NCI-H446 (cell line): ENCODE measurements at places on chromosomes 3 and 15.

DNA sequence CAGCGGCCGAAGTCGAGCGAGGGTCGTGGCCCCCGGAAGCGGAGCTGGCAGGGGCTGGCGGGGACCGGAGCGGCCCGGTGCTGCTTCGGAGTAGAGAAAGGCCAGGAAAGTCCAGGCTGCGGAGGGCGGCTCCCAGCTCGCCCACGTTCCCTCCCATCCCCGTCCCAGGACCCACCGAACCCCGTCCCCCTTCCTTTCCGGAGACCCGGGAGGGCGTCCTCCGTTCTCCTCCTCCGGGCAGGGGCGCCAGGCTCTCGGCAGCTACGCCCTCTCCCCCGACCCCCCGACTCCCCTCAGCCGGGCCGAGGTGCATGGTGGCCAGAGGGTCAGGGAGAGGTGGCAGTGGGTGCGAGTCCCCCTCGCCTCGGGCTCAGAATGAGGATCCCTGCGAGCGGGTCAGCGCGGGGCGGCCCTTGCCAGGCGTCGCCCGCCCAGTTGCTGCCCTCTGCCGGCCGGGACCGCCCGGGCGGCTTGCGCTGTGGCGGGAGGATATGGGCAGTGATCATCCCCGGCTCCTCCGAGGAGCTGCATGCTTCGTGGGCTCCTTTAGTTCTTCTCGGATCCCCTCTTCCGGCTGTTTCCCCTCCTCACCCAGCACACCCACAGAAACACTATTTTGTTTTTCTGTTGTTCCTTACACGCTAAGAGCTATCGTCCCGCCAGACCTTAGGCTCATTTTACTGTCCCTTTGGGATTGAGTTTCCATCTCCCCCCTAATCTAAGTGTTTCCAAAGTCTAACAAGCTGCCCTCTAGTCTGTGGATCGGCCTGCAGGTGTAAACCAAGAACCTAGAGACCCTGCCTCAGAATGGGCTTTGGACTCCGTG is 744 bp upstream of the ALDH1A2 start:
- no peak for DNase-seq

GRCh38 chr3:94043285-94043684 is 14.9 kb upstream of the STX19 start:
- no peak for DNase-seq

DNA sequence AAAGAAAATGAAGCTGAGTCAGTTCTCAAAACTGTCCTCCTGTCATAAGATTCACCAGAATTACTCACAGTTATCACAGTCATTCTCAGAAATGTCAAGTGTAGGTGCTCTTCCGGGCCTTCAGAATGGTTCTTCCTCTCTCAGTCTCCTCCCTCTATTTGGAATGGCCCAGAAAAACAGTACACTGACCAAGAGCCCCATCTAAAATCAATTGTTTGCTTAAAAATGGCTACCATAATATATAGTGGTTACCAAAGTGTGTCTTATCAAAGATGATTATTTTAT is 99.8 kb downstream of the MECOM start:
- DNase-seq: no peak

GRCh38 chr3:172315401-172316091 is 132.7 kb downstream of the GHSR start:
- DNase-seq: no peak

DNA sequence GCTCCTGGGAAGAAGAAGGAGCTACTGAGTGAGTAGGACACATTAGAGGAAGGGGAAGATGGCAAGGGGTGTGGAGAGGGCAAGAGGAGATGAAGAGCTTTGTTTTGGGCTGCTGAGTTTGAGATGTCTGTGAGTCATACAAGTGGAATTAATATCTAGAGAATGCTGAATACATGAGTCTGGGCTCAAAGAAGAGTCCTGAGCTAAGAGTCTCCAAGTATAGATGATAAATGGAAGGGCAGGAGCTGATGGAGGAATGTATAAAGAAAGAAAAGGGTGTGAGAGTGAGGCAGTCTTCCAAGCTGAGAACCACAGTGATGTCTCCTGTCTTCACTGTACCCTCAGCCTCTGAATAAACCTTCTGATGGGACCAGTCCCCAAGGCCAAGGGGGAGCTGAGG is 205.5 kb upstream of the MRPL3 start:
- DNase-seq: no peak

- no peak for DNase-seq
Observed at GRCh38 chr15:69578252-69578651, 125.6 kb downstream of the RPLP1 start.

- DNase-seq: no peak
Observed at GRCh38 chr3:64666171-64666588, 21.6 kb downstream of the ADAMTS9 start.

GRCh38 chr15:38215707-38216106 is 36.9 kb upstream of the SPRED1 start:
- no peak for DNase-seq

DNA sequence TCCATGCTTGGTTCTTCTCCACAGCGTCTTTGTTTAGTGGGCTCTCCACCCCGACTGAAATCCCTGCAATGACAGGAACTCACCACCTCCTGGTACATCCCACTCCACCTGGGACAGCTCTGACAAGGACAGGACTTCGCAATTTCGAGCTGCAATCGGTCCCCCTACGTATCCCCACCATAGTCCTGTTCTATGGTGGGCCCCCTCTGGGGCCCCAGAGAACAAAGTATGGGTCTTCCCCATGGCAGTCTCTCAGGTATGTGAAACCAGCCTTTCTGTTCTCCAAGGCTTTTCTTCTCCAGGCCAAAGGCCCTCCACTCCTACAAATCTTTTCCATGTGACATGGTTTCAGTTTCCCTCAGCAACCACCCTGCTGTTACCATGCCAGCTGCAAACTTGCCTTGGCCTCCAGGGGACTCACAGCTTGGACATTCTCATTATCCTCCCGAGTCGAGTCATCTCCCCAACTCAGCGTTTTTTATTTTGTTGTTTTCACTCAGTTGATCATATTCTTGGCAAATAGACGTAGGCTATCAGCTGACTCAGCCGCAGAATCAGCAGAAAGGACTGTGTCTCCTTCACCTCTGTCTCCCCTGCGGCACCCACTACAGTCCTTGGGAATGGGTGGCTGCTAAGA is 233.3 kb downstream of the OPA1 start:
- no peak for DNase-seq

- peak; percentile 10 for DNase-seq
Observed at GRCh38 chr15:88258093-88258641, 1.6 kb upstream of the NTRK3 start.

- DNase-seq: no peak
Observed at GRCh38 chr15:40435710-40436089, 5.1 kb upstream of the BAHD1 start.

- DNase-seq: no peak
Observed at GRCh38 chr3:86175593-86176444, 815.1 kb downstream of the VGLL3 start.

- no peak for DNase-seq
Observed at GRCh38 chr15:42194513-42194912, 13.6 kb downstream of the VPS39 start.

GRCh38 chr3:184788751-184789150 is 23.2 kb upstream of the VPS8 start:
- no peak for DNase-seq

- DNase-seq: no peak
Observed at GRCh38 chr3:4805662-4806061, 173.6 kb upstream of the BHLHE40 start.

- DNase-seq: no peak
Observed at GRCh38 chr3:155243512-155243921, 50.0 kb downstream of the STRIT1 start.

GRCh38 chr3:13013994-13014754 is 59.1 kb downstream of the IQSEC1 start:
- DNase-seq: no peak

- DNase-seq: no peak
Observed at GRCh38 chr3:188407158-188407880, 253.4 kb downstream of the LPP start.

- no peak for DNase-seq
Observed at GRCh38 chr3:51968883-51969678, 1.8 kb upstream of the PCBP4 start.

DNA sequence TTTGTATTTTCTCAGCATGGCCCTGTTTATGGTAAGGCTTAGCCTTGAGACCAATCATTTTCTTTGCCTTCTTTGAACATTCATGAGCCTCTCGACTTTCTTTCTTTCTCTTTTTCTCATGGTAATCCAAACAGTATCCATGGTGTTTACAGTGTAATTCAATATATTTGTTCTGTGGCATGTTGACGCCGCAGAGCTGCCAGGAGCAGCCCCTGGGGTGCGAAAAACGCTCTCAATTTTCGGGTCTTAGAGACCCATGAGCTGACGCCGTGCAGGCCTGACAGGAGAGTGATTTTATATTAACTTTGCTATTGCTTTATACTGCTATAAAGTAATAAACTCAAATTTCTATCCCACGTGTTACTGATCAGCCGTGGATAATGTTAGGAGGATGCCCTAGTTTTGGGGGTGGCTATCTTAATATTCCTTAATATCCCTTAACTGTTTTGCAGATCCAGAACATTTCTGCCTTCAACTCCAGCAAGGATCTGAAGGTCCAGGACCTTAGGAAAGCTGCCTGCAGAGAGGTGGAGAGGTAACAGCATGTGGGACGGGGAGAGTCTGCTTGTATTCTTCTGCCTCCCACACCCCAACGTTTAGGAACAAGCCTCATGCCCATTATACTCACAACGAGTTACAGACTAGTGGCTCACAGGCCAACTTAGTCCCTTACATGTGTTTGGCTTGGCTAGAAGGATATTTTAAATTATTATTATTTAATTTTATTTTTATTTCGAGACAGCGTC is 29.3 kb upstream of the MYO1E start:
- no peak for DNase-seq

DNA sequence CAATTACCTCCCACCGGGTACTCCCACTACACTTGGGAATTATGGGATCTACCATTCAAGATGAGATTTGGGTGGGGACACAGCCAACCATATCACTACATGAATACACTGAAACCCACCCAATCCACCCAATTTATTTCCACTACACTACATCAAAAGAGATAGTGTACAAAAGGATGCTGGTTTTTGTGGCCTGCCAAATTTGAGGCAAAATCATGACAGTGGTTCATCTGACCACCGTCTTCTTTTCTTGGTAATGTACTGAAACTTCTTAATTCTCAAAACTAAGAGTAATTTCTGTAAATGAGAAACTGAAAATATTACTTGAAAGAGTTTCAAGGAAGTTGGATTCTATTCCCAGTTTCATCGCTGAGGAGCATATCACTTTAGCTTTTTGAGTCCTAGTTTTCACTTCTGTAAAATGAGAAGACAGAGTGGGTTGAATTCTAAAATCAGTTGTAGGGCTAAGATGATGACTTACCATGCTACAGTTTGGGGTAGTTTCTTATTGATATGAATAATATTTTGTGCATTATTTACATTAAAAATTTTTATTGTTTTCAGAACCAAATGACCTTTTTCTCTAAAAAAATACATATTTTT is 360.4 kb upstream of the CNTN6 start:
- no peak for DNase-seq

DNA sequence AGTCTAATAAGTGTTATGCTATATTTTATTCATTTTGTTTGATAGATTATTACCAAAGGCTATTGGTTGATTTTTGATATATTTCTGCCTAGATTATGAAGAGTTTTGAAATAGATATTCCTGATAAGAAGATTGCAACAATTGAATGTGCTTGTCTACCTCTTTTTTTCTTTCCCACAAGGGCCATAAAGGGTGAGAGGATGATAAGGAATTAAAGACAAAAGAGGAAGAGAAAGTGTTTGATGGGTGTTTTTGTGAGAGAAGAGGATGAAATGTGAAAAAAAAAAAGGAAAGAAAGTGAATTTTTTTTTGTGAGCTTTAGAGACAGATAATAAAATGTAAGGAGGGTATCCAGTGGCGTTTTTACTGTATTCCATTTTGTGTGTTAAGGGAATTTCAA is 244.4 kb downstream of the CHST2 start:
- no peak for DNase-seq

DNA sequence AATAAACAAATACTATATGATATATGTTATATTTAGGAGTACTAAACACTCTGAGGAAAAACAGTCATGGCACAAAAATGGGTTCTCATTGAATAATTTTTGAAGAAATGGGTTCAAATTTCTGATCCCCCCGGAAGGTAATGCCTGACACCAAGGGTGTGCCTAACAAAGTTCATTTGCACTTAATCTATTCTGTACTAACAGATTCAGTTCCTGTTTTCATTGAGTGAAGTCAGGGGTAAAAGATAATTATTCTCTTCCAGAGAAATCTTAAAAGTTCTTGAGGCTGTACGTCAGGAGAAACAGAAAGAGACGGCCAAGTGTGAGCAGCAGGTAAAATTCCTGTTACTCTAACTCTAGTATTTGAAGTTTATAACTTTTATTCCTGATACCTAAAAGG is 34.5 kb upstream of the TMEM42 start:
- no peak for DNase-seq

DNA sequence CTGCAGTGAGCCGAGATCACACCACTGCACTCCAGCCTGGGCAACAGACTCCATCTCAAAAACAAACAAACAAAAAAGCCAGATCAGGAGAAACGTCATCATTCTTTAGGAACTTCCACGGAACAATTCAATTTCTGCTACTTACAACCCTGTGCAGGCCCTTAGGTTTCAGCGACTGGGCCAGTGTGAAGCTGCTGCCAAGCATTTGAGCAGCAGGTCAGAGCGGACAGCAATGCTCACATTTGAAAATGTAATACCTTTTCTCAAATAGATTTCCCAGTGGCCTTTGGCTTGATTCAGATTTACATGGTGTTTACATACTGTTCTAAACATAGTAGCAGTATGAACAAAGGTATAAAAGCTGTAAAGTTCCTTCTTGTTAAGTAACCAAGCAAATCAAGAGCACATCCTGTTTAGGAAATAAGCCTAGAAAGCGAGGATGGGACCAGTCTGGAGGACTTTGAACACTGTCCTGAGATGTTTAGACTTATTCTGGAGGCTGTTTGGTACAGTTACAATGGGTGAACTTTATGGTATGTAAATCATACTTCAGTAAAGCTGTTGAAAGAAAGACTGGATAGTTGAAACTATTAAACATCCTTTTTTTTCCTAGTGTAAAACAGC is 141.2 kb downstream of the HCN4 start:
- no peak for DNase-seq

DNA sequence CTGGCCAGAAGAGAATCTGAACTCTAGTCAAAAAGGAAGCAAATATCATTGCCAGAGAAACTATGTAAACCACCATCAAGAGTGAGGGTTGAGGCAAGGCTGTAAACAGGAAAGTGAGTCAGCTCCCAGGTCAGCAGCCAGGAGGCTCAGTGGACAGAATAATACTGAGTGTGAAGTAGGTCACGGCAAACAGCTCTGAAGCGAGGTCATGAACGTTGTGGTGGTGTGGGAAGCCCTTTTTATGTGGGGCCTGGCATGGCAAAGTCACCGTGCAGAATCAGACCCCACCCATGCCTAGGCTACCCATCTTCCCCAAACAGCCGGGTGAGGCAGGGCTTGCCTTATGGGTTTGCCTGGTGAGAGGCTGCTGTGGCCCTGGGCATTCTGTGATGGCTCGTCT is 43.9 kb downstream of the THBS1 start:
- DNase-seq: no peak

- no peak for DNase-seq
Observed at GRCh38 chr15:68992696-68993095, 21.8 kb upstream of the NOX5 start.

GRCh38 chr15:89119489-89120478 is 31.5 kb downstream of the ABHD2 start:
- no peak for DNase-seq

GRCh38 chr3:45169125-45169904 is 23.1 kb upstream of the CDCP1 start:
- no peak for DNase-seq

- DNase-seq: no peak
Observed at GRCh38 chr15:60523056-60523455, 44.1 kb upstream of the ICE2 start.
